ENCODE measurements at places on chromosomes 5 and 9.
A peak's percentile ranks its signal among the peaks of the same experiment; 100 is the strongest.

- no peak for DNase-seq
These were observed 142.7 kb downstream of the ANXA1 start for GRCh38 chr9:73294336-73294735.

- DNase-seq = no peak
These were observed 41.4 kb upstream of the CLPTM1L start for GRCh38 chr5:1386274-1386717.

DNA sequence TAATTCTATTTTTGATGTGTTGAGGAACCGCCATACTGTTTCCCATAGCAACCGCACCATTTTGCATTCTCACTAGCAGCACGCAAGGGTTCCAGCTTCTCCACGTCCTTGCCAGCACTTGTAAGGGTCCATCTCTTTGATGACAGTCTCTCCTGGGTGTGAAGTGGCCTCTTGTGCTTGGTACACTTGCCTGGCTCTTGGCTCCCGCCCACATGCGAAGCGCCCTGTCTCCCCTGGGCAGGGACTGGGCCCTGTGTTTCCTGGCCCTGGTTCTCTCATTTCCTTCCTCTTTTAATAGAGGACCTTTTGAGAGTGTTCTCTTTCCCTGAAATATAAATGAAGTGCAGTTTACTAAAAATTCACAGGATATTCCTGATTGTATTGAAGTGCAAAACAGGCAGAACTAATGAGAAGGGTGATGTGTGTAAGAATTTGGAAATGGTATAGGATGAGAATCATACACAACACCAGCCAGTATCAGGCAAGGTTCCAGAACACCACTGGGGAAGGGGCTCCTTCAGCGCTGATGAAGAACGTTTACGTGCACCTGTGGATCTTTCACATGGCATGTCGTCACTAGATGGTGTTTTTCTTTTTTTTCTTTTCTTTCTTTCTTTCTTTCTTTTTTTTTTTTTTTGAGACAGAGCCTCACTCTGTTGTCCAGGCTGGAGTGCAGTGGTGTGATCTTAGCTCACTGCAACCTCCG lies 73.0 kb downstream of the EHMT1 start:
- DNase-seq = no peak

DNA sequence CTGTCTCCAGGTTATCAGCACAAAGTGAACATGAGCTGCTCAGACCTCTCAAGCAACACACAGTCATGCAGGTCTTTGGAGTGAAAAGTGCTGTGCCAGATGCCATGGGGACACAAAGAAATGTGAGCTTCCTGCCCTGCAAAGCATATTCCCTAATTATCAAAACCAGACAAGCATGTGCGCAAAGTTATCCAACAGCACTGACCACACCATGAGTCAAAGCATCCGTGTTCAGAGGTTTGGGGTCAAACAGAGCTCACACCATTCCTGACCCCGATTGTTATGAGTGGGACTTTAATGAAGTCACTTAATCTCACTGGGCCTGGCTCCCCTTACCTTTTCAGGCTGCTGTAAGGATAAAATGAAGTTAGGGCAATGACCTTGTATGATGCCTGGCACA lies 138.5 kb downstream of the SLIT3 start:
- no peak for DNase-seq

DNA sequence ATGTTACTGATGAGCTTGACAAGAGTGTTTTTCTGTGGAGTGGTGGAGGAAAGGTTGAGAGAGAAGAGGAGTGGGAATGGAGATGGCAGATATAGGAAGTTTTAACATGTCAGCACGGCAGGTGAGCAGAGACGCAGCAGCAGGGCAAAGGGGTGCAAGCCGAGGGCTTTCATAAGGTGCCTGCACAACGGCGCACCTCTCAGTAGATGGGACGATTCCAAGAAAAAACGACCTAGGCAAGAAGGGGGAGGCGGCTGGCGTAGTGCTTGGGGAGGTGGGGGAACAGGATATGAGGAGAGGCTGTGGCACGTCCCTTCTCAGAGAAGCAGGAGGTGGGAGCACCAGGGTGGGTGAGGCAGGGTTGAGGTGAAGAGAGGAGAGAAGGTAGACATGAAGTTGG lies 24.5 kb downstream of the ARPC5L start:
- no peak for DNase-seq

GRCh38 chr9:96875461-96876142 lies 21.3 kb upstream of the ZNF782 start:
- peak; percentile 68 for DNase-seq

DNA sequence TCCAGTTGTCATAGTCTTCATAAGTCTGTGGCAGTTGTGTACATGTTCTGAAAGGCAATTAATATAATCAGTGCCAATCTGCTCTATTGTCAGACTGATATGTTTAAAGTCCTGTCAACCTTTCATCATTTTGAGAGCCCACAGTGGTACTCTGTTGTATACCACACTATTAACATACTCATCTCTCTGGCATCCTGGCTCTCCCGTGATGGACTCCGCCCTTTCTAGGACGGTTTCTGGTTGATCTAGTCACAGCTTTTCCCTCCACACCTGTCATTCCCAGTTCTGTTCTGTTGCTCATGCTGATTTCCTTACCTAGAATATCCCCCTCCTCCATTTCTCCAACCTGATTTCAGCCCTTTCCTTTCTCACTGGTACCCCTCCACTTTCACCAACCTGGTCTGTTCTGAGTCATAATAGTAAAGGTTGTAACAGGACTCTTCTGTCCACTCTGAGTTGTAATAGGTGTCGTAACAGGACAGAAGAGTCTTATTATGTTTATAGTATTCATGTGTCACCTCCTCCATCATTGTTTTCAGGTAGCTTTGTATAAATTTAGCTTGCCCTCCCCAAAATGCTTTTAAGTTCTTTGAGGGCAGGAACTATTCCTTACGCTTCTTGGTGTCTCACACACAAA lies 4.1 kb downstream of the PTCD2 start:
- no peak for DNase-seq

- DNase-seq = no peak
These were observed 18.8 kb upstream of the HSD17B3 start for GRCh38 chr9:96320749-96321280.

DNA sequence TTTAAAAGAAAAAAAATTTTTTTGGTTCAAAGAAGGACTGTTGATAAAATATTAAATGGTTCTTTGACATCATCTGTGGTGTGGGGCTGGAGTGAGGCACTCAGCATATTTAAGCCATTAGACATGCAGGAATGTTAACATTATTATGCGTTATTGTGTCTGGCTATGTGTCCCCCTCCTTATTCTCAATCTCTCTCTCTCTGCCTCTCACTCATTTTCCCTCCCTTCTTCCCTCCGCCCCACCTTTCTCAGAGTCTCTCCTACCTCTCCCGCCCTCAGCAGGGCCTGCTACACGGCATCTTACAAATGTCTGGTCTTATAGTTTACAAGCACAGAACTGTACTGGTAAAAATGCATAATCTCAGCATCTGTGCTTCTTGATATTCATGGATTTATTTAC lies 287.8 kb upstream of the TMEM161B start:
- no peak for DNase-seq

GRCh38 chr5:62682059-62682458 lies 103.4 kb downstream of the LRRC70 start:
- no peak for DNase-seq

DNA sequence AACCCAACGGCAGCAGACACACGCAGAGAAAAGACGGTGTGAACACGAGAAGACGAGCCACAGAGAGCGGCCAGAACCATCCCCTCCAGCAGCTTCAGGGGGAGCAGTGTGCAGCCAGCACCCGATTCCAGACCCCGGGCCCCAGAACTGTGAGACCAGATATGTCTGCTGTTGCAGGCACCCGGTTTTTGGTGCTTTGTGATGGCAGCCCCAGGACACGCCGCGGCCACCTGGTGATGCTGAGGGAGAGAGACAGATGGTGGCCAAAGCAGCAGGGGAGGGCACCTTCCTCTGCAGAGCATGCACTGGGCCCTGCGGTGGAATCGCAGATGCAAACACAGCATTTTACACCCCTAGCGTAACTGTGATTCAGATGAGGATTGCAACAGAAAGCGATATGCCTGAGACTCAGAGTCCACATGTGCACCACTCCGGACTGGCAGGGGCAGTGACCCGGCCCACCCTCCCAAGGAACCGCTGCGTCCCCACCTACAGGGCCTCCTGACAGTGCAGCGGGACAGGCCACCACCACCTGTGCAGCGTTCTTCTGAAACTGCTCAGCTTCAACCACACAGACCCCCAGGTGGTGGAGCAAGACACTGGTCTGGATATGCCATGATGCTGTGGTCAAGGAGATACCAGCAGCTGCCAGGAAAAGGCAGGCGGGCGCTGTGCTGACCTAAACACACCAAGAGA lies 24.0 kb downstream of the ZDHHC11B start:
- DNase-seq = no peak

DNA sequence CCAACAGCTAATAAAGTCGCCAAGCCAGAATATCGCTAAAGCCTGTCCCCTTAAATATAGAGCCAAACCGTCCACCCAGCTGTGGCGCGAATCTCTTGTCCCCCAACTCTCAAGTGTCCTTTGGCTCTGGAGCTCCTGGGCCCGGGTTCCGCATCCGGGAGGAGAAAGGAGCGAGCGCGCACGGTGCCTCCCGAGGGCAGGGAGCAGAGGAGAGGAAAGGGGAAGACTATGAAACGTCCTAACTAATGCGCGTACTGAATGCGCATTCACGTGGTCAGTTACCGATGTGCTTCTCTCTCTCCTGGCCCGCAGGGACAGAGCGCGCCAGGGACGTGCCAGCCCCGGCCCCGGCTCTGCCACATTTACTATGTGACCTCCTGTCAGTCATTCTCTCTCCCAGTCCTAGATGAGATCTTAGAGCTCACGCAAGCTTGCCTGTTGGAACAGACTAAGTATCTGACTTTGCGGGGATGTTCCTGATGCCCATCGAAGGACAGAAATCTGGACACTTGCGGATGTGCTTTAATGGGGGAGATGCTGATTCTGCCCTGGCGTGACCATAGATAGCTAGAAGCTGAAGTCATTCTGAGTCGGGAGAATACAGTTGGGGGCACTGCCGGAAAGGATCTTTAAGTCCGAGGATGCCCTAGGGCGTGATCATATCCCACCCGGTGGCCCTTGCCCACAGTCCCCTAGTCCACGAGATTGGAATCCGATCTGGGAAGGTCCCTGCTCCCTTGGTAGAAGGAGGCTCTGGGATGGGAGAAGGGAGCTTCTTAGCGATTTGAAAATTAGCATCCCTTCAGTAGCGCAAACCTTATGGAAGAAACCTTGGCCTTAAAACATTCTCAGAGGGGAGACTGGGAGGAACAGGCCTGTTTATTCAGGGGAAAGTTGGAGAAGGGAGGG lies 5.7 kb upstream of the EBF1 start:
- DNase-seq = no peak

- no peak for DNase-seq
These were observed 23.1 kb downstream of the BASP1 start for GRCh38 chr5:17240487-17240886.

DNA sequence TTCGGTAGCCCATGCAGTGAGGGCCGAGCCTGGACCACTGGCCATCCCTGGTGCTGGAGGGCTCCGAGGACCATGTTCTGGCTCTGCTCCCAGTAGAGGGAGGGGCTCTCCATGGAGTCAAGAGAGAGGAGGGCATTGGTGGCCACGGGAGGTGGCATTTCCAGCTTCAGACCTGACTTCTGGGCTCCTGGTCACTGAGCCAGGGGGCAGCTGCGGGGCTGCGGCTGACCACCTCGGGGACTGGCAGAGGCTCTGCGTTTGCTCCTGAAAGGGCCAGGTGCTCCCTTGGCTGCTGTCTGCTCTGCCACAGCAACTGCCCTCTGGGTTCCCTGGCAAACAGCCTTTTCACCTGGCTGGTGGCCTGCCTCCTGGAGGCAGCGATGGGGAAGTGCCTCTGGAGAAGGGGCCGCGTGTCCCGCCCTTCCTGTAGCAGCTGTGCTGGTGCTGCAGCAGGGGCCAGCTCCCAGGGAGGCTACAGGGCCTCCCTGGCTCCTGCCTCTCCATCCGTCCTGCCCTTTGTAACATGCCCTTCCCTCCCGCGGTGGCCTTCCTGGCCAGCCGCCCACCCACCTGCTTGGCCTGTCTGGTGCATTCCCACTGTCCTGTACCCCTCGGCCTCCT lies 144.6 kb downstream of the CACNA1B start:
- no peak for DNase-seq

DNA sequence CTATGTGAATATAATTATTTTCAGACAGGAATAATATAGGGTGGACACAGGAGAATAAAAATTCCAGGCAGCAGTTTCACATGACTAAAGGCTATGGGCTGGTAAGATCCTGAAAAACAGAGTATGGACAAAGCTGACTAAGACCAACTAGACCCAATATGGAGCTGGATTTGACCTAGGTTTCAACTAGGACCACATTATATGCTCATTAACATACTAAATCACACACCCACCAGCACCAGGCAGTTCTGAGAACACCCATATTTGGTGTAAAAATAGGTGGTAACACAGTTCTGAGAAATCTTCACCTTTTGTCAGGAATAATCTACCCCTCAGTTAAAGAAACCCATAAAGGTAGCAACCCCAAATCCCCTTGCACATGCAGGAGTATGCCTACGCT lies 64.7 kb downstream of the MAPKAP1 start:
- no peak for DNase-seq

- DNase-seq = no peak
These were observed 47.4 kb upstream of the SLC2A8 start for GRCh38 chr9:127349483-127350113.

- no peak for DNase-seq
These were observed 45.7 kb downstream of the PRDM6 start for GRCh38 chr5:123134653-123135181.

DNA sequence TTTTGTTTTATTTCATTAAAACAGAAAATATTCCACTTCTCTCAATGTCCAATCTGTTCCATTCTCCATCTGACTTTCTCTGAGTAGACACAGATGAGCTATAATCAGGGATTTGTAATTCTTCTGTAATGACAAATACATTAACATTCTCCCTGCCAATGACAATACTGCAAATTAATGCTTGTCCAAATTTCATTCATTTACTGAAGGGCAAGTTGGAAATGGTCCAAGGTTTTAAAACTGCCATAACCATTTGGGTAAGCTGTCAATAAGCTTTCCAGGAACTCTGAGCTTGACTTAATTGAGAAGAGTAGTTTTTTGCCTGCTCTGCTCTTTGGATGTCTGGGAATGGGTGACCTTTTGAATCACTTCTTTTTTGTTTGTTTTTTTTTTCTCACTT lies 253.5 kb downstream of the DMRTA1 start:
- no peak for DNase-seq

DNA sequence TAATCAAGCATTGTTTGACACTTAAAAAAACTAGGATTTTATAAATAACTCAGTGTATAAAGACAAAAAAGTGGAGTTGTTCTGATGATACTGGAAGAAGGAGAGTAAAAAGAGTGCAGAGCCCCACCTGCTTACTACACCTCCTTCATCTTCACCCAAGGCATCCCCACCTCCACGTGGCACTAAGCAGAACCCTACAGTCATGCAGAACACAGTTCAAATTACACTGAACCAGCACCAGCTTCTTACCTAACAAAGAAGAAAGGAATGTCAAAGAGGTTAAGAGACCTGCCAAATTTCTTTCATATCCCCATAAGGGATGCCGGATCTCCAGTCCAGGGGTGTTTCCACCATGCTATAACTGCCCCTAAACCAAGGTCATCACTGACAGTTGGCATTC lies 55.5 kb downstream of the PDE4D start:
- no peak for DNase-seq

DNA sequence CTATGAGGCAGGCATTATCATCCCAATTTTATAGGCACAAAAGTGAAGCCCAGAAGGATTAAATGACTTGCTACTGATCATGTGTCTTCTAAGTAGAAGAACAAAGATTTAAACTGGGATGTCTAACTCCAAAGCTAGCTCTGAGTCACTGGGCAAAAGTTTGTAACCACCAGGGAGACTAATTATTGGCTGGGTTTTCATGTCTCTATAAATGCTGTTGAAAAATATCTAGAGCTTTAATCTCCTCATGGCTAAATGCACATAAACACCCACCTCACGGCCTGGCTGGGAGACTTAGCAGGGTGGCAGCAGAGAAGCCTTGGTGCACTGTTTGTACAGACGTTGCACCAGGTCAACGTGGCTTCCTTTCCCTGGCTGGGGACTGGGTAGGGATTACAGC lies 144.6 kb downstream of the MELK start:
- DNase-seq = peak; percentile 26

Data from IMR-90 (cell line).